ENCODE measurements at places on chromosomes 7 and 10. TPM values are rescaled to one million over a fixed set of nuclear protein-coding genes. Genes with fewer than 3 reads are reported as not detected.

GRCh38 chr7:780081-780480, 52.2 kb upstream of the SUN1 start:
- no peak for DNase-seq

GRCh38 chr7:84801396-84801795, 385.5 kb downstream of the SEMA3D start:
- peak; percentile 78 for DNase-seq

NCF1 gene
- under 0.01 TPM for total RNA-seq

LAMB1 gene
- 463 TPM for total RNA-seq

PTPN12 gene
- total RNA-seq, result 37.1 TPM

Data from dermis microvascular lymphatic vessel endothelial cell (primary cell).